Smooth muscle cell of the brain vasculature (primary cell): ENCODE measurements at places on chromosomes 3 and 15.

- DNase-seq = no peak
These were observed 113.2 kb downstream of the NEO1 start for GRCh38 chr15:73165435-73165834.

DNA sequence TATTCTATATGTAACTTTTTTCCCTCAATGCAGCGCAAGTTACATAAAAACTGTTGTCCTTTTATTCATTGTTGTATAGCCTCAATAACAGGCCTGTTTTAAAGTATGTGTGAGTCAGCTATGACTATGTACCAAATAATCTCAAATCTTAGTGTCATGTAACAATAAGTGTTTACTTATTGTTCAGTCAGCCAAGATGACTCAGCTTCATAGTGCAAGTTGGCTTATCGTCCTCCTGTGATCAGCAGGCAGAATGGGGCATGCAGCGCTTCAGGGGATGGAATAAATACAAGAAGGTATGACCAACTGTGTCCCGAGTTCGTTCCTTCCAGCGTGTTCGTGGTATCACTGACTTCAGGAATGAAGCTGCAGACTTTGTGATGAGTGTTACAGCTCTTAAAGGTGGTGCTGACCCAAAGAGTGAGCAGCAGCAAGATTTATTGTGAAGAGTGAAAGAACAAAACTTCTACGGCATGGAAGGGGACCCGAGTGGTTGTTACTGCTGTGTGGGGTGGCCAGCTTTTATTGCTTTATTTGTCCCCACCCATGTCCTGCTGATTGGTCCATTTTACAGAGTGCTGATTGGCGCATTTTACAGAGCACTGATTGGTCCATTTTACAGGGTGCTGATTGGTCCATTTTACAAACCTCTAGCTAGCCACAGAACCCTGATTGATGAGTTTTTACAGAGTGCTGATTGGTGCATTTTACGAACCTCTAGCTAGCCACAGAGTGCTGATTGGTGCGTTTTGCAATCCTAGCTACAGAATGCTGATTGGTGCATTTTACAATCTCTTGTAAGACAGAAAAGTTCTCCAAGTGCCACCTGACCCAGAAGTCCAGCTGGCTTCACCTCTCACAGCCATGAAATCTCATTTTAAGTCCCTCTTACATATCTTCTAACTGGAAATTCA lies 1016.0 kb downstream of the MCTP2 start:
- peak; percentile 94 for DNase-seq

DNA sequence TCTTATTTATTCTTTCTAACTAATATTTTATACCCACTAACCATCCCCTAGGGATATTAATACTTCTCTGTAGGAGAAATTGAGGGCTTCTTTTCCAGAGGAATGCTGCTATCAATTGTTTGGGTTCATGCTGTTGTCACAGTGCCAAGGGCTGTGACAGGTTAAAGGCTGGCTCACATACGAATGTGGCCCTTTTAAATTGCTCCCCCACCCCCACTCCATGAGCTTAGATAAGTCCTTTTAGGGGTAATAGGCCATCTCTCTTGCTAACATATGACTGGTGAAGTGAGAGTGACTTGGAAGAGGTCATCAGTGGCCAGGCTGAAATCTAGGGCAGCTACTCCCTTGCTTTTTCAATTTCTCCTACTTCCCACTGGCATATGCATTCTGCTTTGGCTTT lies 121.9 kb upstream of the DPH6 start:
- no peak for DNase-seq

- no peak for DNase-seq
These were observed 4.2 kb downstream of the STOML1 start for GRCh38 chr15:73987681-73988444.

GRCh38 chr15:94882071-94882712 lies 650.8 kb downstream of the MCTP2 start:
- DNase-seq = no peak

DNA sequence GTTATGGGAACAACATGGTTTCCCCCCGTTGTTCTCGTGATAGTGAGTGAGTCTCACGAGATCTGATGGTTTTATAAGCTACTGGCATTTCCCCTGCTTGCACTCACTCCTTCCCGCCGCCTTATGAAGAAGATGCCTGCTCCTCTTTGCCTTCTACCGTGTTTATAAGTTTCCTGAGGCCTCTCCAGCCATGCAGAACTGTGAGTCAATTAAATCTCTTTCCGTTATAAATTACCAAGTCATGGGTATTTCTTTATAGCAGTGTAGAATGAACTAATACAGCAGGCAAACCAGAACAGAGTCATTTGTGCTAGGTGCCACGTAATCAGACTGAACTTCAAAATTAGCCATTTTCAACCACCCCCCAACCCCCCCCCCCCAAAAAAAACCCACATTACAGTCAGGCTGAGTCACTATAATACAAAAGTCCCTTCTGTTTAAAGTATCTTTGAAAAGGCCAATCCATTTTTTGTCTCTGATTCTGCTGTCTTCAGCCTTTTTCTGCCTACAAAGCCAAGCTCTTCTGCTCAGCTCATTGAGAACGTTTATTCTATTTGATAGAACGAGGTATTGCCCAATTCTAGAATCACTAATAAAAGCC lies 4.1 kb downstream of the OR4F6 start:
- DNase-seq = no peak

DNA sequence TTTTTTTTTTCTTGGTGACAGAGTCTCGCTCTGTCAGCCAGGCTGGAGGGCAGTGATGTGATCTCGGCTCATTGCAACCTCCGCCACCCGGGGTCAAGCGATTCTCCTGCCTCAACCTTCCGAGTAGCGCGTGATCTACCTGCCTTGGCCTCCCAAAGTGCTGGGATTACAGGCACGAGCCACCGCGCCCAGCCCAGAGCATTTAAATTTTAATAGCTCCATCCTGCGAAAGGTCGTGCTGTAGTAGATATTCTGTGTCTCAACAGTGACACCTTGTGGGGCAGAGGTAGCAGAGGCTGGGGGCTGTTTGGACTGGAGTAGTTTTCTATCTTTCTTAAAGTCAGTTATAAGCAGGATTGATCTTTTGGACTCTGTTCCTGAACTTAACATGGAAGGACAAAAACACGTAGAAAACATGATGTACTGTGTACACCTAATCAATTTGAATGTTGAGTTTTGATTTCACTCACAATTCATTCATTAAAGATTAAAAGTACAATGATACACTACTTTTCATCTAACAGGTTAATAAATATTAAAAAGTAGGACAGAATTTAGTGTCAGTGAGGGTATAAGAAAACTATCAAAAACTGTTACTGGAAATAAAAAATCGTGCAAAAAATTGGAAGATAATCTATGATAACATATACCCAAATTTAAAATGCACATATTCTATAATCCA lies 11.0 kb upstream of the PDCD6IP start:
- peak; percentile 36 for DNase-seq

DNA sequence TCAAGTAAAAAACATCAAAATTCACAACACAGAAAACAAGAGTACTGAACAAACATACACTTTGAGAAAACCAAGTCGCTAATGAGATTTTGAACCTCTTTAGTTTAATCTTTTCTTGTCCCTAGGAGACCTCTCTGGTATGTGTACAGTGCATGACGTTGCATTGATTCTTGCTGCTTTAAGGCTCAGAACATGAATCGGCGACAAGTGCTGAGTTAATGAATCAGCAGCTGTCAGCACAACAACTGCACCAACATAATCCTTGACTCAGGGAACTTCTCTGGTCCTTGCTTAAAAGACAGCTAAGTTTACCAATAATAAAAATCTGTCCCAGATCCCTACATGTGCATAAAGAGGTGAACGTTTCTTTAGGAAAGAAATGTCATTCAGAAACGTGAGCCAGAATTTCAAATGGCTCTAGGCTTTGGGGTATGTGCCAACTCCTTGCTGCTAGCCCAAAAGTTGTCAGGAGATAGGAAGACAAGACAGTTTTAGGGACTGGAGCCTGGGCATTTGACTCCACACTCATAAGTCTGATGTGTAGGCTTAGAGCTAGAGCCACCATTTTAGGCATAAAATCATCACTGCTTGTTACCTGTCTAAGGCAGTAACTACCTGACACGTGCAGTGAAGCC lies 86.9 kb downstream of the IL5RA start:
- no peak for DNase-seq

- DNase-seq = no peak
These were observed 356.5 kb downstream of the TBL1XR1 start for GRCh38 chr3:176840641-176841286.

DNA sequence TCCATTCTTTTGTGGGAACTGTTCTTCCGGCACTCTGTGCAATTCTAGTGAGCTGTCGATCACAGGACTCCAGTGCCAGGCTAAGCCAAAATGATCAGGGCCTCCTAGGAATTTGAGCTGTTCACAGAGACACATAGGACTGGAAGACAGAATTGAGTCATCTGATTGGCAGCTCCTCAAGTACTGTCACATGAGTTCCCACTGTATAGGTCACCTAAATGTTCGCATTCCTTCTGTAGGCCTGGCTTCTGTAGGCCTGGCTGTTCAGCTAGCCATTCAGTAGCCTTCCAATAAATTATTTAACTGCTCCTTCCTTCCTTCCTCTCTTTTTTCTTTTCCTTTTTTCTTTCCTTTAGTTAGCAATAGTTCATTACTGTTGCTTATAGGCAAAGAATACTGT lies 4.3 kb downstream of the PROS1 start:
- DNase-seq = no peak

- no peak for DNase-seq
These were observed 73.5 kb downstream of the TRAK1 start for GRCh38 chr3:42164656-42165055.

GRCh38 chr15:68409736-68410370 lies 22.1 kb downstream of the ITGA11 start:
- DNase-seq = no peak

DNA sequence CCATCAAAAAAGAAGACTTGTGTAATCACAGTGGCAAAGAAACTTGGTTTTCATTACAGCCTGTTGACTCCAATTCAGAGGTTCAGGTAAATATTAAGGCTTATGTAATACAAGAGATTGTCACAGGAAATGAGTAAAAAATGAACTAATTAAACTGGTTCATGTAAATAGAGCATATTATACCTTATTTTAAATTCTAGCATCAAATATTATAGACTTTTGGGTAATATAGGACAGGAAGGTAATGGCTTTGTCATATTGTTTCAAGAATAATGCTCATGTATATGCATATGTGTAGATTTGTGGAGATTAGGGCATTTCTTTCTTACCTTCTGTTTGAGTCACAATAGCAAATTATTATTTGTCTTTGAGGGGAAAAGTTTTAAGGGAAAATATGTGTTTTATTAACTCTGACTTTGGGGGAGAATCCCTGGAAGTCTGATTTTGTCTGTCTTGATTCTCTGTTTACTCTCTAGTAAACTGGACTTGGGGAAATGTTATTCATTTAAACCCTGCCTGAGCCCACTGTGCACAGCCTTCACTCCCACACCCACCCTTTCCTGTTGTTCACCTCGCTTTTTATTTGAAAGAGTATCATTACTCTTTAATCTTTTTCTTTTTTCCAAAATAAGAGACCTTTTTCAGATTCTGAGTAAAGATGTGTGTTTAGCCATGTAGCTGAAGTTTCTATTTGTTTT lies 43.0 kb downstream of the RASA2 start:
- DNase-seq = no peak

- DNase-seq = no peak
These were observed 10.3 kb downstream of the BCL2A1 start for GRCh38 chr15:79960502-79961212.

DNA sequence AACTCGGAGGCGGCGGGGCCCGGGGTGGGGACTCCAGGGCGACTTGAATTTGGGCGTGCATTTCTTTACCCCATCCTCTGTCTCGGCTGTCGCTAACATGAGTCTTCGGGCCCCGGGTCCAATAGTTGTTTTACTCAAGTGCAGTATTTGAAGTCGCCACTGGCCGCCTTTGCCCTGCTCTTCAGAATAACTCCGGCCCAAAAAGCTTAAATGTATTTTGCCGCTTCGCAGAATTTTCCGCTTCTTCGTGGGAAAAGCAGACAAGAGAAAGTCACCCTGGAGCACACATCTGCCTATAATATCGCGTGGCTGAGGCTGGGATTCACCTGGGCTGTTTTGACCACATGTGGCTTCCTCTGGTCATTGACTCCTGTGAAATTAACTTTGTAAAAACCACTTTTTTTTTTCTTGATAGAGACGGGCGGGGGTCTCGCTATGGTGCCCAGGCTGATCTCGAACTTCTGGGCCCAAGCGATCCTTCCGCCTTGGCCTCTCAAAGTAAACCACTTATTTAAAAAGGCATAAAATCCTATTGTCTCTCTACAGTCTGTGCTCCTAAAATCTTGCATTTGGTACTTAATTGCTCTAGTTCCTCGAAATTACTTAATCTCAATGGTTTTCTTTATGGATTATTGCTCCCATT lies 676 bp downstream of the CNOT10 start:
- no peak for DNase-seq

- DNase-seq = no peak
These were observed 4.7 kb upstream of the BNC1 start for GRCh38 chr15:83289160-83289559.

DNA sequence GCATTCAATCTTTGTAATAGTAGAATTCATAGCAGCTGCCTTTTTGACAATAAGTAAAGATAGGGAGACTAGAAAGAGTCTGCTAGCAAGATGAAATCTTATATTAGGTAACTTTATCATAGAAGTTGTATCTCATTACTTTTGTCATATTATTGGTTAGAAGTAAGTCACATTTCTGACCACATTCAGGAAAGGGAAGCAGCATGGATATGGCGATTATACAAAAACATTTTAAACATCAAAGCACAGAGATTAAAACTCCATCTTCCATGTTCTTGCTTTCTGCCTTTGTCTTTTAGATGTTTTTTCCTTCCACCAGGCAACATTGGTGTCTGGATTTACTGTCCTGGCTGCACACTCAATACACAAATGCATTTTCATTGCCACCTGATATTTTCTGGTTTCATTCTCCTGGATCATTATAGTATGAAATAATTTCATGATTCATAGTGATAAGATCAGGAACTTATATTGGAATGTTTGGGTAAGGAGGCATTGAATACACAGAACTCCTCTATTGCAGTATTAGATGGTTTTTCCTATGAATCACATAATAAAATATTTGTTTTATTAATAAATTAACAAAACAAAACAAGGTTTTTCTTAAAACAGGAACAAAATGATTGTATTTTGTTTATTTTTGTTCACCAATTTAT lies 1460.3 kb upstream of the CADM2 start:
- no peak for DNase-seq

DNA sequence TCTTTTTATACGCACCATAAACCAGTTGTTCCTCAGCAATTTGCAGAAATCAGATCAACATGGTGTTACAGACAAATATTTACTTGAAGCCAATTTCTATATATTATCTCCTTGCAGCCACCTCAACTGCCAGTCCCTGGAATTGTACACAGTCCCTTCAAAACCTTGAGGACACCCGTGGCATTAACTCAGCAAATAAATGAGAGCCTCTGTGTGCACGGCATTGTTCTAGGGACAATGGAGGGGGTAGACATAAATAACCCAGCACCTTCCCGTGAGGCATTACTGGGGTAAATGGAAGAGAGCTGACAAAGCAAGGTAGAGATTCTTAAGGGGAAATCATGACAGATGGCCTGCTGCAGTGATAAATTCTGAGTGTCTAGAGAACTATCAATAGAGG lies 12.5 kb downstream of the TM2D3 start:
- no peak for DNase-seq

GRCh38 chr3:30302027-30302426 lies 304.4 kb upstream of the TGFBR2 start:
- no peak for DNase-seq

- DNase-seq = no peak
These were observed 62.0 kb downstream of the SFMBT1 start for GRCh38 chr3:52983828-52984227.

- DNase-seq = no peak
These were observed 1237.9 kb downstream of the ROBO2 start for GRCh38 chr3:78277801-78278200.
